ENCODE measurements at places on chromosomes 3 and 15. TPM values are rescaled to one million over a fixed set of nuclear protein-coding genes. Genes with fewer than 3 reads are reported as not detected.

CP gene
- total RNA-seq: 0.19 TPM

DNA sequence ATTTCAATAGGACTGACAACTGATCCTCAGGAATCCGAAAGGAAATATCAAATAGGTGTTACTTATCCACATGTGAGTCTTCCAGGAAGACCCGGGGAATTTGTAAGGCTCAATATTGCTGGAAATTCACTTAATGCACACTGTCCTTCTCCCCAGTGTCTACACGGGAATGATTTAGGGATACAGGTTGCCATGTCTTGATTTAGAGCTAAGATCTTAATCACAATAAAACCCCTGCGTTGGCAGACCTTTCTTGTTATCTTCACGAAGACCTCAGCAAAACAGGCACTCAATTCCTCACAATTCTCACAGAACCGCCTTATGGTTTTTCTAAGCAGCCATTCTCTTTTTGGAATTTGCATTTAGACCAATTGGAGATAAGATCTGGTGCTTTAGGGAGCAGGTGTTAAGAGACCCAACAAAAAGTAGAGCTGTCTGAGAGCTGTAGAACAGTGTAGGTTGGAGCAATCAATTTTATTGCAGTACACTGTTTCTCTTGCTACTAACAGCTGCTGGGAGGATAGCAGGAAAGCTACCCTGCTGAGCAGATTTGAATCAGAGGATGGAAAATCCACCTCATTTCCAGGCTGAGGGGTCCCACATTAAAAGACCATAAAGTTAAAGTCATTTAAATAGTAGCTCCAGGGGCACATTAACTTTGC, 925.7 kb downstream of the EPHA3 start:
- no peaks in the 10 kb centered on the region for H3K27me3 ChIP-seq
- DNase-seq: no peak
- H3K4me3 ChIP-seq: no peak overlapping the region
- no peaks in the 10 kb centered on the region for H3K36me3 ChIP-seq
- H3K27ac ChIP-seq: no peak overlapping the region

- DNase-seq: no peak
- no peaks in the 10 kb centered on the region for H3K27me3 ChIP-seq
- peak overlapping the region; percentile 2 for H3K27ac ChIP-seq
- no peak overlapping the region for H3K4me3 ChIP-seq
Observed at GRCh38 chr15:64690008-64690407, 85.4 kb downstream of the RBPMS2 start.

DNA sequence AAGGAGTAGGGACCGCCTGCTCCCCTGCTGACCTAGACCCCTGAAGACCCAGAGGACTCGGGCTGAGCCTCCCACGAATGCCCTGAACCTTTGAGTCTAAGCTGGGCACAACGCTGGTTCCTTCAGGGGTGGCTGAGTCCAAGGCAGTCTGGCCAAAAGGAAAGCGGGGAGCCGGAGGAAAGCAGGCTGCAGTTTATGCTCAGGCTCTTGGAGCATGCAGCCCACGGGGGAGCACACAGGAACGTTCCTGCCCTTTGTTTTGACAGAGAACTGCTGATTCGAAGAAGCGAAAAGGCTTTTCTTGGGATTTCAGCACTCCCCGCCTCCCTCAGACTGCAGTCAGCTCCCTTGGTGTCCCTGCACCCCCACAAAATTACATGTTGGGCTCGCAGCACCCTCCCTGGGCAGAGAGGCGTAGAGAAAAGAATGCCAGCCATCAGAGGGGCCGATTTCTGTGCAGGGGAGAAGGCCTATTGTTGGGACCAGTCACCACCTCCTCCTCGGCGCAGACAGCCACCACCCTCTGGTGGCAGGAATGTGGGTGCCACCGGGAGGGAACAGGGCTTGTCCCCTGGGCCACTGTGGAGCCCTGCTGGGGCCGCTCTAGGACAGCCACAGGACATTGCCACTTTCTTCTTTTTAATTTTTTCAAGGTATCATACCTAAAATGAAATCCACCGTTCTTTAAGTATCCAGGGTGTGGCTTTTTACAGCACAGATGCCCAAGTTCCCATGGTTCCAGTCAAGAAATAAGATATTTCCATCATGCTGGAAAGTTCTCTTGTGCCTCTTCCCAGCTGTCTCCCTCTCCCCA, 72.2 kb downstream of the SMAD6 start:
- H3K27me3 ChIP-seq: no peaks in the 10 kb centered on the region
- peak; percentile 37 for DNase-seq
- peaks cover 13% of the 10 kb centered on the region for H3K4me1 ChIP-seq
- H3K4me3 ChIP-seq: no peak overlapping the region

DNA sequence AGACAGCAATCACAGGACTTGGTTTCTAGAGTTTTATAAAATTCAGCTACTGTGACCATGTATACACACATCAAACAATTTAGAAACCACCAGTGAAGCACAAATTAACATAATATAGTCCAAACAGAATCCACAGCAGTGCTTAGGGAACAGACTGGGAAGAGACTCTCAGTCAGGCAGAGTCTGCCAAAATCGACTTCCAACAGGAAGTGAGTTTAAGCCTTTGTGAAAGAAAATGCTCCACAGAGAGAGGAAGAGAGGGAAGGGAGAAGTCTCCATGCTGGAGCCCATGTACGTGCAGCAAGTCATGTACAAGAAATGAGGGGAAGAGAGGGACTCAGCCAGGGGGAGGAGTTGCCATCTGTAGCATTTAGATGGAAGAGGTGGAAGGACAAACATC, 172.6 kb downstream of the IL5RA start:
- H3K4me3 ChIP-seq: no peak overlapping the region
- DNase-seq: no peak
- H3K27ac ChIP-seq: no peak overlapping the region
- H3K27me3 ChIP-seq: no peaks in the 10 kb centered on the region
- no peaks in the 10 kb centered on the region for H3K36me3 ChIP-seq

DNA sequence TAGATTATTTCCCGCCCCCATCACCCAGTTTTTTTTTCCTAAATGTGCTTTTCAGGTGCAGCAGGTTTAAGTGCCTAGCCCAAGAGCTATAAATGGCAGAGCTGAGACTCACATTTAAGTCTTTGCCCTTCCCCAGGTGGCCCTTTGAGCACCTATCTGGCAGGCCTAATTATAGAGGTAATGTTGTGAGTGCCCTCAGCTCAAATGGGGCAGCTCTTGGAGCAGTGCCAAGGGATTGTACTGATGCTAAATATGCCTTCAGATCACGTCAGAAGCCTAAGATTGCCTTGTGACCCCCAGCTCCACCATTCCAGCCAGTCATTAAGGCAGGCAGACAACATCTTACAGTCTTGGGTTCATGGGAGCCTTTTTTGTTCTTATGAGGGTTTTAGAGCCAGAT, 159.5 kb downstream of the RPLP1 start:
- no peaks in the 10 kb centered on the region for H3K27me3 ChIP-seq
- no peak overlapping the region for H3K4me3 ChIP-seq
- DNase-seq: no peak
- H3K4me1 ChIP-seq: no peaks in the 10 kb centered on the region
- H3K27ac ChIP-seq: no peak overlapping the region

GRCh38 chr3:98172621-98173020, 6.1 kb downstream of the OR5H15 start:
- no peak overlapping the region for H3K27ac ChIP-seq
- DNase-seq: no peak
- H3K4me1 ChIP-seq: no peaks in the 10 kb centered on the region
- H3K36me3 ChIP-seq: no peaks in the 10 kb centered on the region
- H3K27me3 ChIP-seq: no peaks in the 10 kb centered on the region
- H3K4me3 ChIP-seq: no peak overlapping the region

DNA sequence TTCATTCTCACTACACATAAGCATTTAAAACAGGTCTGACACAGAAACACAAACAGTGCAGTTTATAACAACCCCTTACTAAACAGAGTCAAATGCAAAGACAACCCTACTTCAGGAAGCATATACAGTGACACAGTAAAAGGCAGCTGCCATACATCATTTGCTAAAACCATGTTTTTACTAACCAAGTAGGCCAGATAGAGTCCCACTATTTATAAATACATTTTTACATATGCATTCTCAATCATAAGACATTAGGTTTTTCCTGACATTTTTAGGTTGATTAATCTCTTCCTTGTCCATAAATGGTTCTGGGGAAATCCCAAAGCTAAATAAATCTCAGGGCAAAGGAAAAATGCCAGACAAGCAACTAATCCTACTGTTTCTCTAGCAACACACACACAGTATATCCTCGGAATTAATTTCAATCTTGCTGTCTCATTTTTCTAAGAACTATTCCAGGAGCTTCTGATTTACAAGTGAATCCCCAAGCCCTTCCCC, 39.0 kb downstream of the CHAC1 start:
- H3K36me3 ChIP-seq: peaks cover 63% of the 10 kb centered on the region
- H3K4me3 ChIP-seq: no peak overlapping the region

DNA sequence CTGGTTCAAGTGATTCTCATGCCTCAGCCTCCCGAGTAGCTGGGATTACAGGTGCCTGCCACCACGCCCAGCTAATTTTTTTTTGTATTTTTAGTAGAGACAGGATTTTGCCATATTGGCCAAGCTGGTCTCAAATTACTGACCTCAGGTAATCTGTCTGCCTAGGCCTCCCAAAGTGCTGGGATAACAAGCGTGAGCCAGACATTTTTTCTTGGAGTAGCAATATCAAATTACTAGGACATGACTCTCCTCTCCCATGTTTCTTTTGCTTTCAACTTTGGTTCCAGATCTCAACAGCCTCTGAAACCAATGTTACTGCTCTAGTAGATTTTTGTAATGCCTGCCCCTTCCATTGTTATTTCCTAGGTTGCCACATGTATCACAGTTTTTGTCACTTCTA, 462.0 kb downstream of the GBE1 start:
- H3K4me1 ChIP-seq: no peaks in the 10 kb centered on the region
- DNase-seq: no peak
- H3K4me3 ChIP-seq: no peak overlapping the region
- no peak overlapping the region for H3K27ac ChIP-seq
- H3K36me3 ChIP-seq: no peaks in the 10 kb centered on the region

LRRC2 gene
- total RNA-seq: 2.5 TPM

DNA sequence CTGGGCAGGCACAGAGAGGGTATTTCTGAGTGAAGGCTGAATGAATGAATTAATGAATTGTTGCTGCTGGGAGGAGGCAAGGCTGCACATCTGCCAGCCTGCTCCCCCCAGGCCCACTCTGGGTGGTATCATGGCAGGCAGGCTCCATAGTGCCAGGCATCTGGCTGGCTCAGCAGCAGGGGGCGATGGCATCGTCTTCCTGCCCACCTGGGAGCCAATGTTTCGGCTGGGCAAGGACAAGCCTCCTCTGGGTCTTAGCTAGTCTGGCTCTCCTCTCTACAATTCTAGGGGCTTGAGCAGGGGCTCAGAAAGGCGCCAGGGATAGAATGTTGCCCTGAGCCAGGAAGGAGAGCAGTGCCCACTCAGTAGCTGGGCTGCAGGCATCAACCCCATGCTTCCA, 1.7 kb upstream of the TLR9 start:
- H3K4me1 ChIP-seq: peaks cover 80% of the 10 kb centered on the region
- H3K36me3 ChIP-seq: peaks cover 54% of the 10 kb centered on the region
- DNase-seq: no peak
- H3K27ac ChIP-seq: peak overlapping the region; percentile 94
- no peak overlapping the region for H3K4me3 ChIP-seq

CNTN3 gene
- total RNA-seq: 2.1 TPM

GRCh38 chr15:94927003-94927402, 695.6 kb downstream of the MCTP2 start:
- H3K27ac ChIP-seq: no peak overlapping the region
- H3K4me1 ChIP-seq: no peaks in the 10 kb centered on the region
- H3K36me3 ChIP-seq: no peaks in the 10 kb centered on the region
- no peak for DNase-seq
- no peaks in the 10 kb centered on the region for H3K27me3 ChIP-seq

- no peak for DNase-seq
- no peak overlapping the region for H3K4me3 ChIP-seq
- H3K4me1 ChIP-seq: no peaks in the 10 kb centered on the region
- H3K27ac ChIP-seq: no peak overlapping the region
Observed at GRCh38 chr3:116176974-116177555, 268.2 kb downstream of the LSAMP start.

GRCh38 chr3:81554801-81555200, 206.6 kb downstream of the GBE1 start:
- no peaks in the 10 kb centered on the region for H3K4me1 ChIP-seq
- DNase-seq: no peak
- H3K4me3 ChIP-seq: no peak overlapping the region
- no peaks in the 10 kb centered on the region for H3K27me3 ChIP-seq
- no peak overlapping the region for H3K27ac ChIP-seq

GOLGA6A gene
- 0.09 TPM for total RNA-seq

SPESP1 gene
- total RNA-seq: 3.7 TPM

GPR62 gene
- 0.05 TPM for total RNA-seq

SCN11A gene
- 0.38 TPM for total RNA-seq

DNA sequence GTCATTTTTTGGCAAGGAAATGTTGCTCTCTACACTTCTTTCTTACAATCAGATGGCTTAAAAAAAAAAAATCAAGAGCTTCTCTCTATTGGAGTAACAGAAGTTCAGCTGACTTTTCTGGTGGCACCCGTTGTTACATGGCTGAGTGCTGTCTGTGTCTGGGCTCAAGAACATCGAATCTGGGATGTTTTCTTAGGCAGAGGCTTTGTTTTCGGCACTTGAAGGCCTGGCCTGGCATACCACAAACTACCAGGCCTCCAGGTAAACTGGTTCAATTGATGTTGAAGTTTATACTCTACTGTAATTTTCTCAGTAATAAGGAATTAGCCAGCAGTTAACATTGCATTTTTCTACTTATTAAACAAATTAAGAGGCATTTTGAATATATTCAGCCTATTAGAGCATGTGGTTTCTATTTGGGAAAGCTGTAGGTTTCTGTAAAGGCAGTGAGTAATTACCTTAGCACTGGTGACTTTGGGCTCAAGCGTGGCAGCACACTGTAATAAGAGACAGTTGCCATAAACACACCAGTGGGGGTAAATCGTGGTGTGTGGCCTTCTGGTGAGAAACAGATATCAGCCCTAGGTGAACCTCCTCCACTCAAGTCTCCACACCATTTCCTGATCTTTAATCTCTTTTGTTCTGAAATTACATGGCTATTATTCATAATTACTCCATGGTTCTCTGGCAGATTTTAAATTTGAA, 544.7 kb downstream of the MECOM start:
- H3K4me3 ChIP-seq: no peak overlapping the region
- no peaks in the 10 kb centered on the region for H3K36me3 ChIP-seq
- DNase-seq: no peak

GRCh38 chr3:63934041-63934866, 22.1 kb upstream of the SCAANT1 start:
- H3K27me3 ChIP-seq: no peaks in the 10 kb centered on the region
- peaks cover 4% of the 10 kb centered on the region for H3K4me1 ChIP-seq
- DNase-seq: no peak
- no peaks in the 10 kb centered on the region for H3K36me3 ChIP-seq

Measured in thymus (tissue), 14 donors.